ENCODE measurements at places on chromosomes 12 and 14.
A peak's percentile ranks its signal among the peaks of the same experiment; 100 is the strongest.

- no peak for DNase-seq
Measured at GRCh38 chr14:100155049-100155621, 4.3 kb downstream of the DEGS2 start.

DNA sequence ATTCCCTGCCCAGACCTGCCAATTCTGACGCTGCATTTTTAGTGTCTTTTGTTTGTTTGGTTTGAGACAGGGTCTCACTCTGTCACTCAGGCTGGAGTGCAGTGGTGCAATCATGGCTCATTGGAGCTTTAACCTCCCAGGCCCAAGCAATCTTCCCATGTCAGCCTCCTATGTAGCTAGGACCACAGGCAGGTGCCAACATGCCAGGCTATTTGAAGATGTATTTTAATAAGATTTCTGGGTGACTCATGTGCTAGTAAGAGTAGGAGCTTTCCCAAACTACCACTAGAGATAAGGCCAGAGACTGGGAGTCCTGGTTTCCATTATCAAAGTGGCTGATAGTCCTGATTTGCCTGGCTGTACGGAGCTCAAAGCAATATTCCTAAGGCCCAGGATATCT, 693.3 kb downstream of the MED13L start:
- DNase-seq: no peak

GRCh38 chr12:112855375-112855774, 51.4 kb upstream of the OAS1 start:
- peak; percentile 26 for DNase-seq

DNA sequence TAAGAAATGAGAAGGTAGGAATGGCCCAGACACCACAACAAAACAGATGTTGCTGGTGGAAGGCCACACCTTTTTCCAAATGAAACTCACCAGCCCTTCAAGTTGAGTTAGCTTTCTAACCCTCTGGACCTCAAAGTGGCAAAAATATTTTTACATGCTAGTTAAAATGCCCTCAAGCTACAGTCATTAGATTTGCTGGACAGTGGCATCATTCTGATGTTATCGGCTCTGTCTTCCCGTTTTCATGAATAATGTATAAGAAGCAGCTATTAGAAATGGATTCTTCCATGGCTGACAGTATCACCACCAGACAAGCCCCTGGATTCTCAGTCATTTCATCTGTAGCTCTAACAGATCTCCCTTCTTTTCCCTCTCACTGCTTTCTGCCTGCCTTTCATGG, 37.1 kb upstream of the PLXNC1 start:
- DNase-seq: no peak

- peak; percentile 39 for DNase-seq
Measured at GRCh38 chr12:48001505-48002413, 2.5 kb downstream of the COL2A1 start.

GRCh38 chr14:42980419-42980818, 1373.7 kb downstream of the LRFN5 start:
- no peak for DNase-seq

DNA sequence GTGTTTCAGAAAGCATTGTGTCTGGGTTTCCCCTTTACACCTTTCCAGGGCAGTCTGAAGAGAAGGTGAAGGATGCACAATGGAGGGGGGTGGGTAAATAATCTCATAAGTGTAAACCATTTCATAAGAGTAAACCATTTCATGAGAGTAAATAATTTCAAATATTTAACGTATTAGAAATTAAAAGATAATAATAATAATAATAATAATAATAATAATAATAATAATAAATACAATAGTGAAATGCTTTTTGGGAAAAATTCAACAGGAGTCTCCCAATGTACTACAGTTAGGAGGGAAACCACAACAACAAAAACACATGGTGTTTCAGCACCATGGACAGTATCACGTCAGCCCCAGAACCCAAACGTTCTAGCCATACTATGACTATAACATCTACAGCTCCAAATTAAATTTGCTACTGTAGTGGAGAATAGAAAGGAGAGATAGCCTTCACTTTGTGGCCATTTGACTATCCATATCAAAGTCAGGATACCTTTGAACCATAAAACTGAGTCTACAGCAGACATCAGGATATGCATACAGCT, 691.8 kb downstream of the BCL11B start:
- DNase-seq: no peak

GRCh38 chr14:77238356-77238755, 32.6 kb downstream of the NGB start:
- no peak for DNase-seq

Data from HCEC 1CT (cell line).